ENCODE measurements at places on chromosomes 2 and 18.

DNA sequence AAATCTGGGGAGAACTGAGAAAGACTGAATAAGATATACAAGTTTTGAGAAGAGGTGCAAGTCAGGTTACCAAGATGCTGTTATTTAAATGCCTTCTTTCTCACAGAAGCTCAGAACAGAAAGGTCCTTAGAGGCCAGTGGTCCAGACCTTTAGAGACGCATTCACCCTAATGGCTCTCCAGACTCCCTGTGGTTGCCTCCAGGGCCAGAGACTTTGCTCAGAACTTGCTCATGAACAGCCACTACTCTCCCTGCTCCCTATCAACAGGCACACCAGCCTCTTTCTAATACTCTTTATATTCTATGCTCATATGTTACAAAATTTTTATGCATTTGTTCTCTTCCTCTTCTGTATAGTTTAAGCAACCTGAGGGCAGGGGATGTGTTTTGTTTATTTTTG is 349.0 kb upstream of the TNP1 start:
- DNase-seq = no peak

- DNase-seq = no peak
Observed at GRCh38 chr2:86249579-86250391, 50.5 kb downstream of the MRPL35 start.

DNA sequence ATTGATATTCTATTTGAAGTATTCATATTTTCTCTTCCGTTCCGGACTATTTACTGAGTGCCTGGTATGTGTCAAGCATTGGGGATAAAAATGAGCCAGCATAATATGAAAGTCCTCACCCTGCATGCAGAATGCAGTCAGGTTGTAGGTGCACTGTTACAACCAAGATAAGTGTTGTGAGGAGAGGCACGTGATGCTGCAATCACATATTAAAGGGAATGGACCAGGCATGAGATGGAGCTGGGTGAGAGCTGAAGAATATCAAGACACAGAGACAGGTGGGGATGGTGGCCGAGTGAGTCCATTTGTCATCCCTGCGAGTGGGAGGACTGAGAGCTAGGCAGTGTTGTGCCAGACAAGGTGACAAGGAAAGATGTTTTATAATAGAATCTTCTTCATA is 52.3 kb downstream of the MFSD6 start:
- peak; percentile 32 for DNase-seq

- DNase-seq = no peak
Observed at GRCh38 chr2:215997219-215997618, 16.1 kb downstream of the MREG start.

DNA sequence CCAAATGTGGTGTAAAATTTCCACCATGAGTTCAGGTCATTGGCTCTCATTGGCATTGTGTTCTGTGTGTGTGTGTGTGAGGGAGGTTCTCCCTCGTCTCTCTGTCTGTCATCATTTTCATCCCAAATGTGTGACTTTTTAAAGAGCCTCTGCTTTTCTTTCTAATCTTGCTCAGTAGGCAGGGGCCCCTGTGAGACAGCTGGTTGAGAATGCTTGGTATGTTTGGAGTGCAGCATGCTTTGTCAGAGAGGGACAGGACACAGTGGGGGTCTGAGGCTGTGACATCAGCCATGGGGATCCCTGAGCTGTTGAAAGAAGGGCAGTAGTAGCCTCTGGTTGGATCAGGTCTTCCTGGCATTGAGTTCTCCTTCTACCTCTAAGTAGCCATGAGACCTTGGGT is 10.6 kb downstream of the PTPRM start:
- no peak for DNase-seq

GRCh38 chr2:241703032-241703604 is 1.3 kb downstream of the ING5 start:
- DNase-seq = peak; percentile 34

- no peak for DNase-seq
Observed at GRCh38 chr2:191922736-191923651, 76.1 kb upstream of the CAVIN2 start.

DNA sequence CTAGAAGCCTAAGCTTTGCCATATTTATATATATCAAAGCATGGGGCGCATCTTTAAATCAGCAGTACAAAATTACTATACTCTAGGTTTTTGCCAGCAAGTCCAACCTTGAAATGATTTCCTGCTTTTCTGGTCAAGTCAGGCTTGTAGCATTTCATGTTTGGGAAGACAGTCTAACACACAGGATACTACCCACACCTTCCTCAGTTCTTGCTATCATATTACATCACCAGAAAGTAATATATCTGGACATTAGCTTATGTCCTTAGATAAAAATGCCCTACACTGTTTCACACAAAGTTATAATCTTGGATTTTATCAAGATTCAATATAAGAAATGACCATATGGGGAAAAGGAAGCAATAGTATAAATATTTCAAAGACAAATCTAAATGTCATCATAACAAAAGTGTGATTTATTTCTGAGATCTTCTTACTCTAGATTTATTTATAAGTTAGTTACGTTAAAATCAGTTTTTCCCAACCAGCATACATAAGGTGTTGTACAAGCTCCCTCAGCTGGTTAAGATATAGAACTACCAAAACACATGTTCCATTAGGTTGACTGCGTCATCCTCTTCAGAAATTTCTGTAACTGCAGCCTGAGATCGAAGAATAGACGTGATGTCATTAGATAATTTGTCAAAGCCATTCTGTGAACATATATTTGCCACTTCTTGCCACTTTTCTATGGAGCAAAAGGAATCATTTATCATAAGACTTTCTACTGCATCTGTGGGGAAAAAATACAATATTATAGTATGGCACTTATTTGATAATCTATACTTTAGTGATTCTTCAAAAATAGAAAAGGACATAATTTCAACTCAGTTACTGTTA is 56.6 kb downstream of the CLHC1 start:
- peak; percentile 84 for DNase-seq

- peak; percentile 6 for DNase-seq
Observed at GRCh38 chr2:67065046-67065445, 332.1 kb upstream of the ETAA1 start.

DNA sequence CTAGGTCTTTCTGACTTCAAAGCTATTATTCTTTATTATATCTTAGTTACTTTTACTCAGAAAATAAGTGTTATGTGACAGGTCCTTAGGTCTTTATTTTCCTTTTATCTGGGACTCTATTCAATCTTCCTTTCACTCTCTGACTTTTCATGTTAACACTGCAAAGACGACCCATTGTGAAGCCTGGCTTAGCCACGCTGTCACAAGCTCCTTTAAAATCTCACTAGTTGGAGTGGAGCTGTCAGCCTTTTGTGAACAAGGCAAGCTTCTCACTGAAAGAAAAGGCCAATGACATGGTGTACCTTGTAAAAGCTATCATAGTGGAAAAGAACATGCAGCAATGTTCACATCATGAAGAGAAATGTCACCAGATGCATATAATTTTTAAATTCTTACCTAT is 1130.7 kb upstream of the FAM98A start:
- DNase-seq = no peak

DNA sequence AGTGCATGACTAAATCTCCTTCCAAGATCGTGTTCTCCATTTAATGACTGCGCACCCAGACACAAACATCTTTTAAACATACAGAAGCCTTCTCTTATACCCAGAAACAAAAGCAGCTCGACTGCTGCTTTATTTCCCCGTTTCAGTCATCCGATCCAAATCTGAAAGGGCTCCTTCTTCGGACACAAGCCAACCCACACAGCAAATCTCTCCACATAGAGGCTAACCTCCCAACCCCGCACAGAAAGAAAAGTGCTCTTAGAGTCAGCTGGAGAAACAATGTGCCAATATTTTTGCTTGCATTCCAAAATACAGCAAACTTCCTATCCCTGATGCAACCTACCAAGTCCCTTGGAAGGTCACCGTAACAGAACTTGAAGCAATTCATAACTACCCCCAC is 29.1 kb downstream of the GAREM1 start:
- no peak for DNase-seq

DNA sequence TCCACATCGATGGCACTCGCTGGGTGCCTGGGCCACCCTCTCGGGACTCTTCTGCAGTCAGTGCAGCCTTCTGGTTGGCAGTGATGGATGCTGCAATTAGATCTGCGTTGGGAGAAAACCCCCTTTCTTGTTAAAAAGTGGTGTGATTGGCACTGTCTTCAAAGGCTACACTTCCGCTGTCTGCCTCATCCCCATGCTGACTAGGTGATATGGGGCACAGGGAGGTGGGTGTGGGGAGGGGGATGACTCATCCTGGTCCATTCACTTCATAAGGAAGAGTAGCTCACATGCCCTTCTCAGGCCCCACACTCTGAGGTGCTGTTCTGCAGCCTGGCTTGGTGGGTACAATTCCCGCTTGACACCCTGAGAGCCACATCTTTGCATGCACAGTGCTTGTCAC is 77.4 kb downstream of the THNSL2 start:
- DNase-seq = no peak

Data from hematopoietic multipotent progenitor cell treated with erythropoietin and hydrocortisone succinate and interleukin-3 and kit ligand, for 6 days (in vitro differentiated cells).